ENCODE measurements at places on chromosomes 7 and 10.

DNA sequence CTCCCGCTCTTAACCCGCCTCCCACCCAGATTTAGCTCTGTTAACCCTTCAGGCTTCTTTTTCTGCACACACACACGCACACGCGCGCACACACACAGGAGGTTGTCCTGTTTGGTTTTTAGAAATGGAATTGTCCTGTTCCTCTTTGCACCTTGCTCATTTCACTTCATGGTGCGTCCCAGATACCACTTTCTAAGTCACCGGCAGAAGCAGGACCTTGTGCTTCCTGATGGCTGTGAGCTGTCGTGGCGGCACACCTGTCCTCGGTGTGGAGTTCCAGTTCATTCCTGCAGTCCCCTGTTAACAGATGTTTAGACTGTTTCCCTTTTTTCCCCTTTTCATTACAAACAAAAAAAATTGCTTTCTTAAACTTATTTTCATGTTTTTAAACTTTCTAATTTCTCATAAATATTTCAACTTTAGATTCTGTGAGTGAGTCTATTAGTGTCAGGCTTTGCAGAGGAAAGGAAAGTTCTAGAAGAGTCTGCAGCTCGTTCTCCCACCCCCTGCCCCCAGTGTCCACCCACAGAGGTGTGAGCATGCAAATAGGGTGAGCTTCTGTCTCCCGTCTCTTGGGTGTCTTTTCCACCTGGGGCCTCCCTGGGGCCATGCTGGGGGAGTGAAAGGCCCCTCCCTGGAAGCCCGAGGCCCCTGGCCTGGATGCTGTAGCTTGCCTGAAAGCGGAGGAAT is 85.5 kb downstream of the LHPP start:
- no peak for DNase-seq

DNA sequence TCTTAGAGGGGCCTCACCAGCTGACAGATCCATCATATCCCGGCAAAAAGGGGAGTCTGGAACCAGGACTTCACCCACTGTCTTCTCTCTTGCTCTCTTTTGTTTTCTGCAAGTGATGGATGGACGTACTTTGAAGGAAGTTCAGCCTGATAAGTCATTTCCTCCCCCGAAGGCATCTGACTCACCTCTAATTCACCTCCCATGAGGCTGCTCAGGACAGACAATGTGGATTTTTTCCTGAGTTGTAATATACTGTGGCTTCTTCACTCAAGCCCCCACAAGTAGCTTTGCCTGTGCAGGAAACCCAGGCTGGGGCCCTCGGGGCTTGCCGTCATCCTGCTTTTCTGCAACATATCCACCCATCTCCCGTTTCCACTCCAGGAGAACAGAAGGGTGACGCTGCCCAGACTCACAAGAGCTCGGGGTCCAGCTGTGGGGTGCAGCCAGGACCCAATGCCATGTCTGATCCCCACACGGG is 70.4 kb downstream of the ASB13 start:
- no peak for DNase-seq

DNA sequence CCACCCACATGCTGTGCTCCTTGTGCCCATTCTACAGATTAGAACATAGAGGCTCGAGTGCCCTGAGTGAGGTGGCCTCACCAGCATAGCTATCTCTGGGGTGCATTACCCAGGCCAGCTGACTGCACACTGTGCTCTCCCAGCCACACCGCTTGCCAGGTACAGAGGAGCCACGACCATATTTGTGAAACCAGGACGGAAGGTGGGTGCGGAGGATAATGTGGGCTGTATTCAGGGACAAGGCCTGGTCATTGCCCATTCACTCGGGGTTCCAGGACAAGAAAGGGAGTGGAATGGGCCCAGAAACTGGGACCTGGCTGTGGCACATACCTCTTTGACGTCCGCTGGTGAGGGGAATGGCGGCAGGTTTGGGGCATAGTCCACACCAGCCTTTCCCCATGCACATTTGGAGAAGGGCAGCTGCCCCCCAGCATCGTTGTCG is 236.0 kb downstream of the TNS3 start:
- no peak for DNase-seq

GRCh38 chr10:69748621-69749020 is 53.1 kb upstream of the COL13A1 start:
- DNase-seq = no peak

- DNase-seq = no peak
Observed at GRCh38 chr7:12025246-12025645, 185.8 kb upstream of the TMEM106B start.

GRCh38 chr10:18607503-18608378 is 43.6 kb downstream of the NSUN6 start:
- no peak for DNase-seq

DNA sequence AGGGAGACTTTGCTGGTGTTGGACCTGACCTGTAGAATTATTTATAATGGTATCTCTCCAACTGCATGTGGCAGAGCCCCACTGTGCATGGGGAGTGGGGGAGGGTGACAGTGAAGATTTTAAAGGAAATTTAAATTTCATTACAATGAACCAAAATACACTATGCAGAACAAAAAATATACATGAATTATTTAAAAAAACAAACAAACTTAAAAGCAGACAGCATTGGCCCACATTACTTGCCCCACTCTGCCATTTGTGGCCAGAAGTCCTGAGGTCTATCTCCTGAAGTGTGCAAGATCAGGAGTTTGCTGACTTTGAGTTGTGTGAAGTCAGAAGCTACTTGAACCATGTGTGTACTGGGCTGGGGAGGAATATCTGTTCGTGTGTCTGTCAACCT is 40.5 kb downstream of the AP3M1 start:
- no peak for DNase-seq

DNA sequence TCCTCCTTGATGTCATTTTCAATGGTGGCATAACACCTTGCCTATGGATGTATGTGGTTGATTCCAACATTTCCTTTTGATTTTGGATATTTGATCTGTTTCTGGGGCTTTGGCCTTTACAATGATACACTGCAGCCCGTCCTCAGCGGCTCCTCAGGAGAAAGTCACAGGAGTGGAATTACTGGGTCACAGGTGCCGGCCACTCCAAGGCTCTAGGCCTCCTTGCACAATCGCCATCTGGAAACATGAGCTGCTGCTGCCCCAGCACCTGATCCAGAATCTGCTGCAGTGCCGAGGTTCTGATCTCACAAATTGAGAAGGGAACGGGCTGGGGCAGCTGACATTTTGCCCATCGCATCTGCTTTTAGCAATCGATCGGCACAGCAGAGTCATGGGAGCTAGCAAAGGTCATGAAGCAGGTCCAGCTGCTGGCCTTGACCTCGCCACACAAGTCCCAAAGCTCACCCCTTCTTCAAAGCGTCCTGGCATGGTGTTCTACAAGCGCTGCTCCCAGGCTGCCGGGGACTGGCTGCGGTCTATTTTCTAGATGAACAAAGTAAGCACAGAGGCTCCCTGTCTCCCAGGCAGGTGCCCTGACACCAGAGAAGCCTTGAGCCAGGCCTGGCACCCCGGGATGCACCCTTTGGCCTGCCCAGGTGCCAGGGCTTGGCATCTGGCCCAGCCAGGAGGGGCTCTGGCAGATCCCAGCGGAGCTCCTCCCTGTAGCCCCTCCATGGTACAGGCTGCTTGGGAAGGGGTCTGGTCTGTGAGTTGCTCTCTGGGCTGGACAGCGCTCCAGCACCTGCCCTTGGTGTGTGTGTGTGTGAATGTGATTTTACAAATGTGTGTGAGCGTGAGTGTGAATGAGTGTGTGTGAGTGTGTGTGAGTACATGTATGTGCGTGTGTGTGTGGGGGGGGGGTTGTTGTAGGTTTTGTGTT is 201.8 kb downstream of the GLRX3 start:
- no peak for DNase-seq

DNA sequence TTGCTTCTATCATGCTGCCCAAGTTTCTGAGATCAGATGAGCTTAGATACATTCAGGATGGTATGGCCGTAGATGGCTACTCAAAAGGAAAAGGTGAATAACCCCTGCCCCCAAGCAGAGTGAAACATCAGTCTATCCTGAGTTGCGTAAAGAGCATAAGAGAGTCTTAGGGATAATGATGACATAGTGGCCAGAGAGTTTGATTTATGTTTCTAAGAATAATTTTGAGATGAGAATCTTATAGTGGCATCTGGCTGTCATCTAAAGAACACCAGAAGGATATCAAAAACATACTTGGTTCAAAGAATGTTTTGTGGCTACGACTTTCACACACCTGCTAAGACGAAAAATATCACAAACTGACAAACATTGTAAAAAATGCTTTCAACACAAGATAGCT is 20.6 kb downstream of the PIK3CG start:
- DNase-seq = no peak

DNA sequence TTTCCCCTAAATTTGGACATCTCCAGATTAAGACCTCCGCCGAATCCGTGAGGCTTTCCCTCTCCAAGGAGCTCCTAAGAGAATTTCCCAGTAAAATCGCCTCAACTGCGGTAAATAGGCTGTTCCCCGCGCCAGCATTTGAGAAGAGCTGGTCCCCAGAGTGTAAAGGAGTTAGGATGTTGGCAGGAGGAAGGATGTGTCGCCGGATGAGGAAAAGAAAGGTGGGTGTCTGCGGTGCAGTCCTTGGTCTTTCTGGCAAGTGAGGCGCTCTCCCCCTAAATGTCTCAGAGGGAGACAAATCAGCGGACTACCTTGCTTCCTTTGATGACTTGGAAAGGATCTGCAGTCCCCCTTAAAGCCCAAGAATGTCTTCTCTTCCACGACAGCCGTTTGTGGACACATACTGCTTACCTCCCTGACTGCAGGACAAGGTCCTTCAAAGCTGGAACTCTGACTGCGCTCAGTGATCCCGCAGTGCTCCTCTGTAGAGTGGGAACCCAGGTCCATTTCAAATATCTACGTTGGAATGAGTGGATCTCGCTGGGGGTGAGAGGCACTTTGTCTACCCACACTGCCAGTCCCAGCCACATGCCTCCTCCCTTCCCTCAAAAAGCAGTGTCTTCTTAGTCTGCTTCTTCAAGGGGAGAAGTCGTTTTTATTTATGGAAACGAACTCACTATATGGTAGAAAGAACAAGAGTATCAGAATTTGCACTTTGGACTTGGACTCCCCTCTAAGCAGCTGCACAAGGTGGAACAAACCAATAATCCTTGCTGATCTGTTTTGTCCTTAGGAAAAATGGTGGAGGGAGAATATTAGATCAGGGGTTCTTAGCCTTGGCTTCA is 1.1 kb upstream of the DLG5 start:
- DNase-seq = no peak

DNA sequence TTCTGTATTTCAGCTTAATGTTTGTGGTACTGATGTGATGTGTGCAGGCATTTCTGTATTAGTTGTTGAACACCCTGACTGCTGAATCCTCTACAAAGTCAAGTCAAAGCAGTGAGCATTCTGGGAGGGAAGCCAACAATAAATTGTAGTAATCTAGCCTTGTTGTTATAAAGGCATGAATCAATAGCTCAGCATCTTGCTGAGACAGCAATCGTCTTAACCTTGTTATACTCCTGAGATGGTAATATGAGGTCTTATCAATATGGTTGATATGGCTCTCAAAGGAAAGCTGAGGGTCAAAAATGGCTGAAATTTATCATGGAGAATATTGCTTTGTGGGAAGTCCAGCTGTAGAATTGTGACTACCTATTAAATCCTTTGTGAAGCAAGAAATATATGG is 299.4 kb downstream of the DNAJB9 start:
- DNase-seq = no peak

- no peak for DNase-seq
Observed at GRCh38 chr10:131886237-131886636, 14.6 kb upstream of the PPP2R2D start.

GRCh38 chr7:93747019-93747418 is 143.5 kb downstream of the TFPI2 start:
- no peak for DNase-seq

GRCh38 chr10:118337356-118337755 is 4.8 kb downstream of the FAM204A start:
- no peak for DNase-seq

DNA sequence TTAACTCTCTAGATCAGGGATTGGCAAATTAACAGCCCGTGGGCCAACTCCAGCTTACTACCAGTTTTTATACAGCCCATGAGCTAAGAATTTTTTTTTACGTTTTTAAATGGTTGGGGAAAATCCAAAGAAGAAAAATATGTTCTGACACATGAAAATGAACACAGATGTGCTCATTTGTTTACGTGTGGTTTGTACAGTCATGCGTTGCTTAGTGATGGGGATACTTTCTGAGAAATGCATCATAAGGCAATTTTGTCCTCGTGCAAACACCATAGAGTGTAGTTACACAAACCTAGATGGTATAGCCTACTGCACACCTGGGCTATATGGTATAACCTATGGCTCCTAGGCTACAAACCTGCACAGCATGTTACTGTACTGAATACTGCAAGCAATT is 8.3 kb upstream of the SMKR1 start:
- no peak for DNase-seq

- DNase-seq = no peak
Observed at GRCh38 chr7:22561321-22561811, 61.4 kb upstream of the STEAP1B start.

GRCh38 chr7:91082852-91083495 is 181.3 kb upstream of the FZD1 start:
- DNase-seq = no peak

GRCh38 chr10:94029955-94030354 is 36.2 kb downstream of the PLCE1 start:
- no peak for DNase-seq

- DNase-seq = no peak
Observed at GRCh38 chr7:28773423-28774145, 184.5 kb downstream of the TRIL start.
